ENCODE measurements at places on chromosomes 7 and 10.

DNA sequence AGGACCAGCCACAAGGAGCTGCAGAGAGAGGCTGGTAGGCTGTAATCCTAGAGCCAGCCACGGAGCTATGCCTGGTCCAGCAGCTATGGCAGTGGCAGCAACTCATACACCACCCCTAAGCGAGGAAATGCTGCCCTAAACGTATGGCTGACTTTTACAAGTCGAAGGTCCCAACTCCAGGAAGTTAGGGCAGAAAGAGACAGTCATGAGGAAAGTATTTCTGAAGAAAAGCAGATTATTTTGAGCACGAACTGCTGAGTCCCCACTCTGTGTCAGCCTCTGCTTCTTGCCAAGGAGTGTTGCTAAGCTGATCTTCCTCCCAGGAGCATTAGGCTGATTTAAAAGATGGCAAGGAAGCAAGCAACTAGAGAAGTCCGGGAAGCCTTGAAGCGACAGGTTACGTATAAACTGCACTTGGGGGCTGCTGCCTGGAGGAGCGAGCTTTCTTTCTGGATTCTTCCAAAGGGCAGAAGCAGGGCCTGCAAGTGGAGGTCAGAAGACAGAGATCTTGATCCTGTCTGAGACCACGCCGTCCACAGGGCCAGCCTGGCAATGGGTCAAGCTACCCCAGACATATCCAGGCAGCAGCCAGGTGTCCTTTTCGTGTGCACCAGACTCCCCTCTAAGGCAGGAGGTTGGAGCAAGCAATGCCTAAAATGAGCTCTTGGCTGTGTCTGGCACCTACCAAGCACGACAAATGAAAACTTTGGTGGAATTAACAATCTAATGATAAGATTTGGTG, 39.4 kb downstream of the PLXNA4 start:
- DNase-seq: no peak

- no peak for DNase-seq
These were observed 58.9 kb upstream of the SHH start for GRCh38 chr7:155871211-155871610.

DNA sequence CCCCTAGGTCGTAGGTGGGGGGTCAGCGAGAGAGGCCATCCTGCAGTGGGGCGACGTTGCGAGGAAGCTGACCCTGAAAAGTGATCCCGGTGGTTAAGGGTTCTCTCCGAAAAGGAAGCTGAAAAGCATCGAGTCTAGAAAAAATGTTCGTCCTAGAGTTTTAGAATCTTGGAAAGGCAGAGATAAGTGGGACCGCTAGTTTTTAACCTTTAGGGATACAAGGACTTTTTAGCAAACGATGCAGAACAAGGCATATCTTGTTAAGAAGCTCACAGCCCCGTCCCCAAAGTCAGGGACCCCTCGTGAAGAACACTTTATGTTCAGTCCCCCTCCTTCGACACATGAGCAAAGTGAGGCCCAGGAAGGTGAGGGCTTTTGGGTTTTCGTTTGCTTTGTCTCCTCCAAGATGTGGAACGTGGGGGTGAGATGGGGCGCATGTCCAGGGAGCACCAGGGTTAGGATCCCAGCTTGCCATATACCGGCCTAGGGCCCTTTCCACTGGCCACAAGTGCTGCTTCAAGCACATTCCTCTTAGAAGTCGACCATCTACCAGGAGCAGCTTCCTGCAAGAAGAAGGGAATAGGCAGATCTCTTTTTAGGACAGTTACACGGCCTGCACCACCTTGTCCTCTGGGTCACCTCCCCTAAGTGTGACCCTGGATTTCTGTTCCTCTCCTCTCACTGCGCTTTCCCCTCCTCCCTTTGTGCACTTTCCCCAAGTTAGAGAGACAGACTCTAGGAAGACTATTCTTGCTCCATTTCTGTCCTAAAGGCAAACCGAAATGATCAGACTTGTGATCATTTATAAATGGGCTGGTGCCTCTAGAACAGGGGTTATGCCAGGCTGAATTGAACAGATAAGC, 969 bp downstream of the SLC35G1 start:
- DNase-seq: no peak

DNA sequence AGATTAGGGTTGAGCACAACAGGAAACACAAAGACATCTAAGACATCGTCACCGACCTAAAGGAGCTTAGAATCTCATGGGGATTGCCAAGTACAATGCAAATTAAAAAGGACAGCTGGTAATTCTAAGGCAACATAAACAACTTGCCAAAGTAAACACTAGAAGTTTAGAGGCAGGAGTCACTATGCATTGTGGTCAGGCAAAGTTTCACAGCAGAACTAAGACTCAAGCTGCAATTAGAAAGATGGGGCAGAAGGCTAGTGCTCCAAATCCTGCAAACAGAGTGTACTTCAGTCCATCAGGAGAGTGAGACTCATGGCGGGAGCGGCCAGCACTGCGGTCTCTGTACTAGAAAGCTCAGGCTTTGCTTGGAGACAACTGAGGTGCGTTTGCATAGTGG, 52.7 kb downstream of the HIPK2 start:
- DNase-seq: no peak

DNA sequence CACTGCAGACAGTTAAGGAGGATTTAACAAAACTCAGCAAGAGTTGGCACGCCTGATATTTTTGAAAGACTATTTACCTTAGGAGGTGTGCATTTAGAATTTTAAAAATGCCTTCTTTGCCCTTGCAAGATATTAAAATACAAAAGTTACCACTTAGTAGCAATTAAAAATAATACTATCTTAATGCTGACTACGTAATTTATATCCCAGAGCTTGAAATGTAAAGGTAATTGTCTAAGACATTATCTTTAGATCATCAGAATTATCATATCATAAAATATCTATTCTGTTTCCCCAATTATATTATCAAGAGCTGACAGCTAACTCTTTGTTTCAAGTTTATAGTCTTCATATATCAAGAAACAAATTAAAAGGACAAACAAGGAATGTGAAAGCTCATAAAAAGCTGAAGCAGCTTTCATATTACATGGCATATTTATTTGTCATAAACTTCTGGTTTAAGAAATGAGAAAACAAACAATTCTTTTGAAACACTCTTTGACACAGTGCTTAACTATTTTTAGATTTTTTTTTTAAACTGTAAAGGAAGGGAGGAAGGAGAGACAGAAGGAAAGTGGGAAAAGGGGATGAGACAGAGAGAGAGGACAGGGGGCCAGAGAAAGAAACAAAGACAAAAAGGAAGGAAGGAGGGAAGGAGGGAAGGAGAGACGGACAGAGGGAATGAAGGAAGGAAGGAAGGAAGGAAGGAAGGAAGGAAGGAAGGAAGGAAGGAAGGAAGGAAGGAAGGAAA, 73.5 kb downstream of the RTKN2 start:
- no peak for DNase-seq

DNA sequence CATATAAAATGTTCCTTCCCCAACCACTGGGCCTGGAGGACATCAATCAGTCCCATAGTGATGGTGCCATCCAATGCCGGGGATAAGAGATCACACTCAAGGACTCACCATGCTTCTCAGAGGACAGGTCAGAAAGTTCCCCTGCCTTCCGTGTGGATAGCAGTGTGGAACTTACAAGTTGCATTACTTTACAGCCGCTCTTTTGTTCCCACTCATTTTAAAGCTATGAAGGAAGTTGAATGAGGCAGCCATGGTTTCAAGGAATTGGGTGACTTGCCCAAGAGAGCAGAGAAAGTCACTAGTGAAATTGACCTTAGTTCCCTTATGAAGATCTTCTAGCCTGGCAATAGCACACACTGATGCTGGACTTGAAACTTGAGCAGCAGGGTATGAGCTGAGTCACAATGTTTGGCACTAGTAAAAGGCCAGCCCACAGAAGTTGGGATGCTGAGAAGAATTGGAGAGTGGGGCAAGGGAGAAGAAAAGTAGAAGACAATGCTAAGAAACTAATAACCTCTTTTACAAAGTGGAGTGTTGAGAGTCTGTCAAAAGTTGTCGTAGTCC, 78.7 kb downstream of the CXCL12 start:
- no peak for DNase-seq

GRCh38 chr7:129845972-129846327, 106.8 kb downstream of the UBE2H start:
- DNase-seq: no peak

DNA sequence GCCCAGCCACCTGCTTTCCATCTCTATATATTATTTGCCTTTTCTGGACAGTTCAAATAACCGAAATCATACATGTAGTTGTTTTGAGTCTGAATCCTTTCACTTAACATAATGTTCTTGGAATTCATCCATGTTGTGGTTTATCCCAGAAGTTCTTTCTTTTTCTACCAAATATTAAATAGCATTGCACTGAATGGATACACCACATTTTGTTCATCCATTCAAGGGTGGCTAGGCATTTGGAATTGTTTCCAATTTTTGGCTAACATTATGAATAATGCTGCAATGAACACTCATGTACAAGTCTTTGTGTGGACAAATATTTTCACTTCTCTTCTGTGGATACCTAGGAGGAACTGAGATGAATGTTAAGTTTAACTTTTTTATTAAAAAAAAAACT, 18.0 kb downstream of the DNAJC1 start:
- DNase-seq: no peak

- peak; percentile 63 for DNase-seq
These were observed at the start of gene KCNH2 for GRCh38 chr7:150978126-150978789. KCNH2 (minus strand) TSS chr7:150978321; CDS start chr7:150977913, 408 bp downstream.

- DNase-seq: no peak
These were observed 16.3 kb downstream of the YAE1 start for GRCh38 chr7:39582536-39582935.

DNA sequence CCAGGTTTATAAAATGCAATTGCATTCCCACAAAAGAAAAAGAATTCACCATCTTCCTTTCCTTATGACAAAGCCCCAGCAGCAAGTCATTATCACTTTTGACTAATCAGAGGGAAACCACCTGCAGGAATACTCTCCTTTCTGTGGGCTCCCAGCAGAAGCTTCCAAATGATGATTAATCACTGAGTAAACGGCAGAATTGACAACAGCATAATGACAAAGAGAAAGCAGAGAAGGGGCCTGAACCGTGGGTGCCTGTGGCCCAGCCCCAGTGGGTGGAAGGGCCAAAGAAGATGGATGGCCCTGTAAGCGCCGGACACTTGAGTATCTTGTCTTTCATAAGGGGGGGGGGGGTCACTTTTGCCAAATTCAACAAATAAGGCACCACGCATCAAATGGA, 152.4 kb upstream of the NRBF2 start:
- no peak for DNase-seq

- DNase-seq: no peak
These were observed 65.7 kb downstream of the PWWP2B start for GRCh38 chr10:132462463-132463332.

DNA sequence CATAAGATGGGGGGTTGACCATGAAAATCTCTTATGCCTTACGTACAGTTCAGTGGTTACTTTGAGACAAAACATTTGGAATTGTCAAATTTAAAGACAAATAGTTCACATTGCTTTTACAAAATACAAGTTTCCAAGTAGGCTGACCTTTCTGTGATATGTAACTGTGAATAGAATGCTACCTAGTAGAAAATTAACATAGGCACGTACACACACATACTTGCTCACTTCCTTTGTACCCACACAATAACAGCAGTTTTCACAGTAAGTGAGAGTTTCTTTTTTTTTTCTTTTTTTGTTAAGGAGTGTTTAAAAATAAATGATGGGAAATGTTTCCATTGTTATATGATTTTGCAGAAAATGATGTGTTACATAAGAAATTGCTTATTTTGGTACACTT, 53.3 kb upstream of the SP8 start:
- DNase-seq: no peak

GRCh38 chr10:80202934-80203834, 2.2 kb downstream of the ANXA11 start:
- DNase-seq: peak; percentile 84

GRCh38 chr7:151381348-151382078, 28.3 kb downstream of the WDR86 start:
- DNase-seq: no peak

DNA sequence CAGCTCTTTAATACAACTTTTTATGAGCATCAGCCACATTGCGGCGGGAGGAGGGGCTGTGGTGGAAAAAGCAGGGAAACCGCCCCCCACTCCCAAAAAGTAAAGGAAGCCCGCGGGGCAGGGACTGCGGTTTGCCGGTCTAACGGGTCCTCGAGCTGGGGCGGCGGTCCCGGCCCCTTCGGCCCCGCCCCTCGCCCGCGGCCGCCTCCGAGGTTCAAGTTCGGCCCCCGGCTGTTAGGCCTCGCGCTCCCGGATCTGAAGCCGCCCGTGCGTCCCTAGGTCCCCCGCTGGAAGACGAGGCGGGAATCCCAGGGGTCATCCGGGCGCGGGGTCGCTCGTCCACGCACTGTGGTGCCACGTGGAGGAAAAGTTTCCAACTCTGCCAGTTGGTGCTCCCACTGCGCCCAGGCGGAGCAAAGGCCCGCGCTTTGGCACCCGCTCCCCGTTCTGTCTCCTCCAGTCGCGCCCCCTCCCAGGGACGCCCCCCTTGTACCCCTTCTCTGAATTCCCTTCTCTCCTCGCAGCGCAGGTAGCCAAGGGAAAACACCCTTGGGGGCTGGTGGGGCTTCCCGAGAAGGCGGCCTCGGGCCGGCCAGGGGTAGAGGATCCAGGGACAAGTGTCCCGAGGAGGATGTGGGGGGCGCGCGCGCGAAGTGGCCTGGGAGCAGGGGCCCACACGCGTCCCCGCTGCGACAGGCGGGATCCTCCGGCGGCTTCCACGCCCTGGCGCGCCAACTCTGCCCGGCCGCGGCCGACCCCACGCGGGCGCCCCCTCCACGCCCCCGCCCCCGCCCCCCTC, 798 bp upstream of the AUTS2 start:
- peak; percentile 18 for DNase-seq

- DNase-seq: no peak
These were observed 35.1 kb downstream of the XRCC2 start for GRCh38 chr7:152640829-152641228.

DNA sequence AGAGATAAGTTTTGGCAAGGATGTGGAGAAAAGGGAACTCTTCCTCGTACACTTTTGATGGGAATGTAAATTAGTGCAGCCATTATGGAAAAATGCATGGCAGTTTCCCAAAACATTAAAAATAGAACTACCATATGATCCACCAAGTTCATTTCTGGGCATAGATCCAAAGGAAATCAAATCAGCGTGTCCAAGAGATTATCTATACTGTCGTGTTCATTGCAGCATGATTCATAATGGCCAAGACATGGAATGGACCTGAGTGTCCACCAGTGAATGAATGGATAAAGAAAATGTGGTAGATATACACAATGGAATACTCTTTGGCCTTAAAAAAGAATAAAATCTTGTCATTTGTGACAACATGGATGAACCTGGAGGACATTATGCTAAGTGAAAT, 70.3 kb upstream of the RSU1 start:
- DNase-seq: no peak

GRCh38 chr7:69864274-69864673, 266.0 kb downstream of the AUTS2 start:
- DNase-seq: no peak

GRCh38 chr10:5163487-5163886, 21.5 kb downstream of the AKR1C8 start:
- DNase-seq: no peak

- no peak for DNase-seq
These were observed 107.0 kb upstream of the PCDH15 start for GRCh38 chr10:54908019-54908418.

DNA sequence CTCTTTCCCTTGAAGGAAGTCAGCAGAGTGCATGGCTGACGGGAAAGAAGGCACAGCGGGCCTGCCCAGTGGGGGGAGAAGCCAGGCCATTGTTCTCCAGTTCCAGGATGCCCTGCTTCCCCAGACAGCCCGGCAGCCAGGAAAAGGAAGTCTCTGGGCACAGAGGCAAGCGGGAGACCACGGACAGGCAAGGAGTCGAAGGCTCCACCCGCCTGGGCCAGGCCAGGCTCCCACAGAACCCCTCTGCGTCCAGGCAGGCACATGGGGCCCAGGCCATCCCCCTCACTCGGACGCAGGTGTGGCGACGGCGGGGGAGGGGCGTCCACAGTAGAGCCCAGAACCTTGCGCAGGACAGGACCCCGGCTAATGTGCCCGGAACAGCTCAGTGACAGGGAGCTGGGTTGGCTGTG, 8.7 kb downstream of the GPR146 start:
- no peak for DNase-seq
